ENCODE measurements at places on chromosomes 12 and 14.
A peak's percentile ranks its signal among the peaks of the same experiment; 100 is the strongest.

DNA sequence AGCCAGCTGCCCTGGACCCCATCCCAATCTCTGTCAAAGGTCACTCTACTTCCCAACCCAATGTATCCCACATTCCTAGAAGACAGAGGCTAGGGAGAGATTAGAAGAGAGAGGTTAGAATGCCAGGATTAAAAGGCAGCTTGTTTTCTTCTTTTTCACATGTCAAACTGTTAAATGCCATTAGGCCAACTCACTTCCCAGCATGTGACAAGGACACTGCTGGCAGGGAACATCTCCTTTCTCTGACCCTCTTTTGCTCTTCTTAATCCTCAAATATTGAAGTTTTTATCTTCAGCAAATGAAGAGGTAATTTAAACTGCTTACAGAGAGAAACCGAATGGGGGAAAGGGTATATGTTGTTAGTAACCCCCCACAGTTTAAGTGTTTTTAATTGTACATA lies 89.1 kb downstream of the BBS10 start:
- no peak for DNase-seq

DNA sequence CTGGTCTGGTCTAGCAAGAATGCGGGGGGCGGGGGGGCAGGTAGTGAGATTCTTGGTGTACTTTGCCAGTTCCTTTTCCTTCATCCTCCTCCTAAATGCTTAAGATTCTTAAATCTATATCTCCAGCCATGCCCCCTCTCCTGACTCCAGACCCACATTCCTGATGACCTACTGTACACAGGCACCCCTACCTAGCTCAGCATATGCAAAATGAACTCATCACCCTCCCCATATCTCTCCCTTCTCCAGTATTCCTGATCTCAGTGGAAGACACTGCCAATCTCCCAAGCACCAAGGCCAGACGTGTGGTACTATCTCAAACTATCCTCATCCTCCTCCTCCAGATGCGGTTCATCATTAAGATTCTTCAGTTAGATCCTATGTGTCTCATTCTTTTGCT lies 215.8 kb downstream of the SPTSSA start:
- DNase-seq, result no peak

DNA sequence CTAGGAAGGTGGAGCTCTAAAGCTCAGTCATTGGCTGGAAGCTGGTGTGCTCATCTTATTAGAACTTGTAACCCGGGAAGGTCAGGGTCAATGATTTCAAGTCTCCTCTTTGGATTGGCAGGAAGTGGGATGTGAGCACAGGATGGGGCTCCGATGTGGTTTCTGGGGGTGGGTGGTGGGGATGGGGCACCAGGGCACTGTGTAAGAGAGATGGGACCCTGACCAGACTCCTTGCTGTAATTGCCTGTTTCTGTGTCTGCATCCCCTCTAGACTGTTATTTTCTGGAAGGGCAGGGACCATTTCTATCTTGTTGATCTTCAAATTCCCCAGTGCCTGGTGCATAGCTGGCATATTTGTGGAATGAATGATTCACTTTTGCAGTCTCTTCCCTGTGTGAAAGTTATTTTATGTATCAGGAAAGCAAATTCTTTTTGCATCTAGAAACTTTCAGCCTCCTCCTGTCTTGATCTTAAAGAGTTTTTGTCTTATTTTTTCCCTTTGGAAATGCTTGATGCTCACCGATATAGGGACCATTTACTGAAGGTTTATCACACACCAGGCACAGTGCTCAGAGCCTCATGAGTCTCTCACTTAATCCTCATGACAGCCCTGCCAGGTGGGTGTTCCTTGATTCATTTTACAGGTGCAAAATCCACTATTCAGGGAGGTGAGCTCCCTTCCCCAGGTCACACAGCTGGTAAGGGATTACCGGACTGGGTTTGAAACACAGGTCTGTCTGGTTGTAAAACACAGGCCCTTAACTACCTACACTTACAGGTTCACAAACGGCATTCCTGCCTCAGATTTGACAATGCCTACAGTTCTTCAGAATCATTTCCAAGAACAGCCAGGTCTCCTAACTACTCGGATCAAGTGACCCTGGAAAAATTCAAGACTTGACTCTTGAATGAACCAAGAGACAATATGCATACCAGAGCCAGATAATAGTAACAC lies 86.9 kb upstream of the IGF1 start:
- DNase-seq, result peak; percentile 90

GRCh38 chr14:93051600-93052546 lies 63.9 kb downstream of the ITPK1 start:
- DNase-seq, result no peak

DNA sequence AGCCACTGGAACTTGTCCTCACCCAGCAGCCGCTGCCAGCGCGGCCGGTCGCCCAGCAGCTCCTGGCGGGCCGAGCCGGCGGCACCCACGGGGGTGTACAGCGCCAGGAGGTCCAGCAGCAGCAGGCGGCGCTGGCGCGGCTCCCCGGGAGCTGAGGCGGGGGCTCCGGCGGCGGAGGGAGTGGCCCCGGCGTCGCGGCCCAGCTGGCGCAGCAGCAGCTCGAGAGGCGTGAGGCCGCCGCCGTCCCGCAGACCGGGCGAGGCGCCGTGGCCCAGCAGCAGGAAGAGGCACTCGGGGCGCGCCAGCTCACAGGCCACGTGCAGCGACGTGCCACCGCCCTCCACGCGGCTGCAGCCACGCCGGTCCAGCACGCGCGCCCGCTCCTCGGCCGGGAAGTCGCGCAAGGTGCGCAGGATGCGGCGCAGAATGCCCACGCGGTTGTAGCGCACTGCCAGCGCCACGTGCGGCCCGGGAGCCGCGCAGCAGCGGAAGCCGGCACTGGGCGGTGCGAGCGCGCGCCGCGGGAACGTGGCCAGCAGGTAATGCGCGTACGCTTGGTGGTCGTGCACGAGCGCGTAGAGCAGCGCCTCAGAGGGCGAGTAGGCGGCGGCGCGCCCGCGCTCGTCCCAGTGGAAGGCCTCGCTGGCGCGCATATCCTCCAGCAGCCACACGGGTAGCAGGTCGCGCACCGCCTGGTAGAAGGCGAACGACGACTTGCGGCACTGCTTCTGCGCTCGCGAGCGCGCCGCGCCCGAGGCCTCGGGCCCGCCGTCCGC lies 2.3 kb downstream of the ANKRD9 start:
- DNase-seq, result no peak

- DNase-seq, result peak; percentile 4
These were observed 61.2 kb upstream of the STXBP6 start for GRCh38 chr14:25111061-25111601.

GRCh38 chr14:28931999-28932398 lies 165.4 kb downstream of the FOXG1 start:
- no peak for DNase-seq

DNA sequence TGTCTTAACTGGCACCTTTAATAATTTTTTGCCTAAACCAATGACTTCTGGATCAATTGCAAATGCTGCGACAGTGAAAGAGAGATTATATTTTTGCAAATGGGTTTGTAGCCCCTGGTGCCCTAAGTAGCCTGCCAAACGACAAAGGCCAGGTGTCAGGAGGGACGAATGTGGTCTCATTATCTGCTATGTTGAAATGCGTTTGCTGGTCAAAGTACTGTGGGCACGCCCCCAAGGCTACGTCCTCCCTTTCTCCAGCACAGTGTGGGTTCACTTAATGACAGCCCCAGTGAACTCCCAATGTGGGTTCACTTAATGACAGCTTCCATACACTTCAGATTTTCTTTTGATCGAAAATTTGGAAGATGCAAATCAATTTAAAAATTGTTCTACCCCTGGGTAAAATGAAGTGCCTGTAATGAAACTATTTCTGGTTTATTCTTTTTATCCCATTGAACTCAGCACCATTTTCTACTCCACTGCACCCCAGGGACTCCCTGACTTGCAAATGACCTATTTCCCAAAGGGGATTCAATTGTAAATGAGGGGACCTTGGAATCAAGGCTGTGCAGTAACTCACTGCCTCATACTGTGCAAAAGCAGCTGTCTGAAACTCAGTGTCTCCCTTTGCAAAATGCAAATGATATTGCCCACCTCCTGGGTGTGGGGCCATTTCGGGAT lies 1.4 kb downstream of the SERPINA11 start:
- DNase-seq, result no peak

DNA sequence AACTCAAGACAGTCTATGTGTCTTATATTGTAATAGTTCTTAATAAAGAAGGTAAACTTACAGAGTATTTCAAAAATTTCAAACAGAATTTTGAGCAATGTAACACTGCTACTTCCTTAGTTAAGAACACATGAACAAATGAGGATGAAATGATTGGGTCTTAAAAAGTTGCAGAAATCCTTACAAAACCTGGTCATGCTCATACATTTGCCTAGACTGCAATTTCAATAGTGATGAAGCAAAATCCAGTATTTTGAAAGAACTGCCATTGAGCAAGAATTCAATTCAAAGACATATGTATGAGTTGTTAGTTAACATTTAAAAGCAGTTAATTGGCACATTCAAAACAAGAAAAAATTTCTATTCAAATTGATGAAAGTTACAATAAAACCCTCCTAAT lies 17.8 kb upstream of the HIF1A start:
- DNase-seq, result no peak

DNA sequence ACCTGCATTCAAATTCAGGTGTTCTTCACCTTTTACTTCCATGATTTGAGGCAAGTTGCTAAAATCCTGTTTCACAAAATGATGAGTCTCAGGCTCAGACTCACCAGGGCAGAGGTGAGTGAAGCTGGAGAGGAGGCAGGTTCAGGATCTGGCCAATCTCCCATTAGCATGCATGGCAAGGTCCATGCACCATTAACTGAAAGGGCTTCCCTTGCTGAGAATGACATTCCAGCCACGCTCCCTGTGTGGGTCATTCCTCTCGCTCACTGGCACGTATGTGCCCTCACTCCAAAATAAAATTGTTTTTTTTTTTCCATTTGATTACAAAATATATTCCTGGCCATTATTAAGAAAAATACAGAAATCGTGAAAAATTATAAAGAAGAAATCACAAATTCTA lies 257.6 kb downstream of the C12orf75 start:
- DNase-seq, result no peak

DNA sequence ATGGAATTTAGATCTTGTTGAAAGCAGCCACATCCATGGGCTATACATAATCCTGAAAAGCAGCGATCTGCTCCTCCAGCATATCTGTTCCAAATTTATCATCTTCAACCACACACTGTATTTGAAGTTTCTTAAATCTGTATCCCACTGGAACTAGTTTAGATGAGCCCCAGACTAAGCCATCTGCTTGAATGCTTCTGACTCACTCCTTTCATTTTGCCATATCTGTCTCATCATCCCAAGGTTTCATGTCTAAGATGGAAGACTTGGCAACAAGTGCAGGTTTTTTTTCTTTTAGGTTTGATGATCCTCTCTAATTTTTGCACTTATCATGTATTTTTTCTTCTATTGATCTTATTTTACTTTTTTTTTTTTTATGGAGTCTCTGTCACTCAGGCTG lies 54.4 kb upstream of the TMEM263 start:
- no peak for DNase-seq

DNA sequence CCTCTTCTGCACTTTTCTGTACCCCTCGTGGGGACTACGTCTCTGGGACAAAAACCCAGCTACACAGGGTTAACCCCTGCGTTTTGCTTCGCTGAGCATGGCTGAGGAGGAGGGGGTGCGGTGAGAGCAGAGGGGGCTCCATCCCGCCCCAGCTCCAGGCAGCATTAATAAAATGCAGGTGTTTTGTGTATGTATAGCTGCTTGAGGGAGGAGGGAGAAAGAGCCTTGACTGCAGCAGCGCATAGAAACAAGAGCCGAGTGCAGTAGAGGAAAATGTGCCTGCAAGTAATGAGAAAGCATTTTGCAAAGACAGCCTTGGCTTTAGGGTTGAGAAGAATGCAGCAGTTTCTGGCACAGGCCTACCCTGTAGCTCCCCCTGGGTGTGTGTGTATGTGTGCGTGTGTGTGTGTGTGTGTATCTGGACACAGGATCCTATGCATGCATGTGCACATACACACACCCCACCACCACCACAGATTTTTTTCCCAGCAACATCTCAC lies 103.9 kb downstream of the ZFP36L1 start:
- DNase-seq, result no peak

- DNase-seq, result peak; percentile 96
These were observed 55.5 kb upstream of the DYRK2 start for GRCh38 chr12:67593041-67593440.

- peak; percentile 69 for DNase-seq
These were observed 477.4 kb downstream of the VRK1 start for GRCh38 chr14:97274626-97275025.

DNA sequence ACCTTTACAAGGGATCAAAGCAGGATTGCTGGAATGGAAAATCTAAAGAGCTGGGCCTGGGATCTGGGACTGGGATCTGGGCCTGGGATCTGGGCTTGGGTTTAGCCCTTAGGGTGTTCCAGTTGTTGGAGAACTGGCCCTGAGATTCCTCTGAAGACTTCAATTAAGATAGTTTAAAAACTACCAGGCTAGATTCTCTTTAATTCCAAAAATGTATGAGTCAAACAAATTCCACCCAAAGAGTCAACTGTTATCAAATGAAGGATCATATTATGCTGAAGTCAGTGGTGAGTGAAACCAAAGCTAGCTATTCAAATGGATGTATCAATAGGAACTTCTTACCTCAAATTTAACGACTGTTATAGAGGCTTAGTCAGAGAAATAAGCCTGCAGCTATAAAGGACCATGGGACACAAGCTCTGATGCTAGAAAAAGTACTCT lies 40.5 kb downstream of the LIMA1 start:
- DNase-seq, result peak; percentile 91

- DNase-seq, result no peak
These were observed 736.3 kb downstream of the RPS29 start for GRCh38 chr14:48849741-48850322.

- no peak for DNase-seq
These were observed 36.3 kb upstream of the BICD1 start for GRCh38 chr12:32070370-32070769.

GRCh38 chr14:65072937-65073336 lies 29.4 kb downstream of the MAX start:
- no peak for DNase-seq

DNA sequence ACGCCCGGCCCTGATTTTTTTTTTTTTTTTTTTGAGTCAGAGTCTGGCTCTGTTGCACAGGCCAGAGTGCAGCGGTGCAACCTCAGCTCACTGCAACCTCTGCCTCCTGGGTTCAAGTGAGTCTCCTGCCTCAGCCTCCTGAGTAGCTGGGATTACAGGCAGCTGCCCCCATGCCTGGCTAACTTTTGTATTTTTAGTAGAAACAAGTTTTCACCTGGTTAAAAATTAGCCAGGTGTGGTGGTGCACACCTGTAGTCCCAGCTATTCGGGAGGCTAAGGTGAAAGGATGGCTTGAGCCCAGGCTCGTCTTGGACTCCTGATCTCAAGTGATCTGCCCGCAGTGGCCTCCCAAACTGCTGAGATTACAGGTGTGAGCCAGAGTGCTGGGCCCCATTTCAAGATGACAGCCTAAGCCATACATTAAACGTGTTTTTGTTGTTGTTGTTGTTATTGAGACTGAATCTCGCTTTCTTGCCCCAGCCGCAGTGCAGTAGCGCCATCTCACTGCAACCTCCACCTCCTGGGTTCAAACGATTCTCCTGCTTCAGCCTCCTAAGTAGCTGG lies 42.7 kb upstream of the EAPP start:
- DNase-seq, result no peak

DNA sequence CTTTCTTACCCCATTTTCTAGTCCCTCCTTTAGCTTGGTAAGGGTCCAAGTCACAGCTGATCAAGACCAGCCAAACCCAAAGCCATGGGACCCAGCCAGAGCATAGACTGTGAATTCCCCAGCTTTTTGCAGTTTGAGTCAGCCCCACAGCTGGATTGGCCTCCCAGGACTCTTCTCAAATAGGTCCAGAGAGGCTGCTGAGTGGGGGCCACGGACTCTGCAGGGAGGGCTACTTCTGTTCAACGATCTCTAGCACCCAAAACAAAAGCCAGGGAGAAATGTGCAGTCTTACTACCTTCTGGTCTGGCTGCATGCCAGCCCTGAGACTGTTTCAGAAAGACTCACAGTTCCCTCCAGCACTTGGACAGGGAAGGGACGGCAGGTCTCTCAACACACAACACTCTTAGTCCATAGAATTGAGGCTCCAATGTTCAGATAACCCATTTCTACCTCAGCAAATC lies 1.6 kb downstream of the VDR start:
- no peak for DNase-seq
